ENCODE measurements at places on chromosomes 16 and 17. TPM values are rescaled to one million over a fixed set of nuclear protein-coding genes. Genes with fewer than 3 reads are reported as not detected.

CDRT4 gene
- 3.4 TPM for total RNA-seq

TP53TG3B gene
- total RNA-seq: not detected

CD300LG gene
- not detected for total RNA-seq

DNAAF1 gene
- not detected for total RNA-seq

Measured in smooth muscle cell of the pulmonary artery (primary cell).